Memory B cell (primary cell): ENCODE measurements at places on chromosomes 13 and 19.

DNA sequence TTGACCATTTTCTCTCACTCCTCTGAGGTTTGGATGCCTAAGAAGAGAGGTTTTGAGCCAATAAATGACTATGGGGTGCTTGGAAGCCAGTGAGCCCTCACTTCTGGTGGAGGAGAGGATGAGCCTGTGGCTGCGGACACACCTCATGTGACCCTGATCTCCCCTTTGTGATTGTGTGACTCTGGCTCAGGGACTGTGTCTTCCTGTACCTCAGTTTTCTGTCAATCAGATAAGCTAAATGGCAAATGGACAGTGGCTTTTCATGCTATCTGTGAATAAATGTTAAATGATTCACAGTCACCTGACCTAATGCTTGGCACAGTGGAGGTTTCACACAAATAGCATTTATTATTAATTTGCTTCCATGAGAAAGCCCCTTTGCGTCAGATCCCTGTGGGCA, 2.7 kb downstream of the PSG8 start:
- H3K36me3 ChIP-seq, result no peaks in the 10 kb centered on the region
- H3K27me3 ChIP-seq, result peaks cover 4% of the 10 kb centered on the region
- DNase-seq, result no peak

DNA sequence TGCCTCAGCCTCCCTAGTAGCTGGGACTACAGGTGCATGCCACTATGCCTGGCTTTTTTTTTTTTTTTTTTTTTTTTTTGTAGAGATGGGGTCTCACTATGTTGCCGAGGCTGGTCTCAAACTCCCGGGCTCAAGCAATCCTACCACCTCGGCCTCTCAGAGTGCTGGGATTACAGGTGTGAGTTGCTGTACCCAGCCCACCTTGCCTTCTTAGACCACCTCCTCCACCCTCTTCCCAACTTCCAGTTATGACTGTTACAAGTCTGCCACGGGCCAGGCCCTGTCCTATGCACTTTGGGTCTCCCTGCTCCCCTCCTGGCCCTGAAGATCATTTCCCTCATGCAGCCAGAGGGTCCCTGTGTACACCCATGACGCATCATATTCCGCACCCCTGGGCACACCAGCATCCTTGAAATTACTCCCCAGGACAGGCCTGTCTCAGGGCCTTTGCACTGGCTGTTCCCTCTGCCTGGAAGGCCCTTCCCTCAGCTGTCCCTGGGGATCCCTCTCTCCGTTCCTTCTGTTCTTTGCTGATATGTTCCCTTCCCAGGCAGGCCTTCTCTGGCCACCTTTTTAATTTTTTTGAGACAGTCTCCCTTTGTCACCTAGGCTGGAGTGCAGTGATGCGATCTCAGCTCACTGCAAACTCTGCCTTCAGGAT, 3.0 kb downstream of the LGALS4 start:
- H3K27ac ChIP-seq, result no peak overlapping the region
- no peak for DNase-seq
- no peaks in the 10 kb centered on the region for H3K27me3 ChIP-seq
- H3K36me3 ChIP-seq, result peaks cover 9% of the 10 kb centered on the region
- no peak overlapping the region for H3K4me3 ChIP-seq

GRCh38 chr13:78136966-78137365, 218.3 kb upstream of the EDNRB start:
- H3K27ac ChIP-seq, result no peak overlapping the region
- peaks cover 2% of the 10 kb centered on the region for H3K27me3 ChIP-seq
- H3K36me3 ChIP-seq, result no peaks in the 10 kb centered on the region
- DNase-seq, result no peak

DNA sequence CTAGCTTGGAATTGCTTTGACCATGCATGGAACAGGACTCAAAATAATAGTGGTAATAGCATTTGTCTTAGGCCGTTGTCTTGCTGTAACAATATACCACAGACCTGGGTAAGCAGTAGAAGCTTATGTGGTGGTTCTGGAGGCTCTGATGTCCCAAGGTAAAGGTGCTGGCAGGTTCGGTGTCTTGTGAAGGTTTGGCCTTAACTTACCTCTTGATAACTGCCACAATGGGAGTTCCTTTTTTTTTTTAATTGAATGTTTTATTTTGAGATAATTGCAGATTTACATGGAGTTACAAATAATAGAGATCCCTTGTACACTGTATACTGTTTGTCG, 5.8 kb downstream of the RPL21 start:
- H3K4me3 ChIP-seq, result no peak overlapping the region
- DNase-seq, result no peak
- no peaks in the 10 kb centered on the region for H3K27me3 ChIP-seq
- H3K4me1 ChIP-seq, result peaks cover 41% of the 10 kb centered on the region

- H3K4me1 ChIP-seq, result peaks cover 54% of the 10 kb centered on the region
- DNase-seq, result no peak
- peaks cover 4% of the 10 kb centered on the region for H3K36me3 ChIP-seq
Measured at GRCh38 chr19:16454351-16454918, 17.3 kb downstream of the EPS15L1 start.

DNA sequence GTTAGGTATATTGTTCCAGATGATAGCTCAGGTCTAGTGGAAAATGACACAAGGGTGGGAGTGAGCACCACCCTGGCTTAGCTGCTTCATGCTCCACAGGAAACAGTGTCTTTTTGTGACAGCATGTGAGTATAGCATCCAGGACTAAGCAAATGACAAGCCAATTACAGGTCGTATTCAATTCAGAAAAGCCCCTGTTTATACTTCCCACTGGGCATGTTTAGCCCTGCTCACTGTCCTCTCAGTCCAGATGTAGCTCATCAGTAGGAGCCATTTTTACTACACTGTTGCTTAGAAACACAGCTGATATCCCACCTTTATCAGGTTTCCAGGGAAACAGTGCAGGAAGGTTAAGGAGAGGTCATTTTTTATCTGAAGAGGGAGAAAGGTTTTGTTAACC, 8.0 kb downstream of the ABHD13 start:
- H3K27me3 ChIP-seq, result no peaks in the 10 kb centered on the region
- peaks cover 12% of the 10 kb centered on the region for H3K36me3 ChIP-seq
- DNase-seq, result no peak
- peak overlapping the region; percentile 8 for H3K27ac ChIP-seq
- H3K4me1 ChIP-seq, result peaks cover 32% of the 10 kb centered on the region

- DNase-seq, result no peak
- H3K27ac ChIP-seq, result no peak overlapping the region
- H3K36me3 ChIP-seq, result no peaks in the 10 kb centered on the region
- no peaks in the 10 kb centered on the region for H3K4me1 ChIP-seq
- H3K27me3 ChIP-seq, result no peaks in the 10 kb centered on the region
Measured at GRCh38 chr13:96822895-96823294, 171.4 kb downstream of the OXGR1 start.
